HEK293T (cell line): ENCODE measurements at places on chromosomes 1 and 21.

DNA sequence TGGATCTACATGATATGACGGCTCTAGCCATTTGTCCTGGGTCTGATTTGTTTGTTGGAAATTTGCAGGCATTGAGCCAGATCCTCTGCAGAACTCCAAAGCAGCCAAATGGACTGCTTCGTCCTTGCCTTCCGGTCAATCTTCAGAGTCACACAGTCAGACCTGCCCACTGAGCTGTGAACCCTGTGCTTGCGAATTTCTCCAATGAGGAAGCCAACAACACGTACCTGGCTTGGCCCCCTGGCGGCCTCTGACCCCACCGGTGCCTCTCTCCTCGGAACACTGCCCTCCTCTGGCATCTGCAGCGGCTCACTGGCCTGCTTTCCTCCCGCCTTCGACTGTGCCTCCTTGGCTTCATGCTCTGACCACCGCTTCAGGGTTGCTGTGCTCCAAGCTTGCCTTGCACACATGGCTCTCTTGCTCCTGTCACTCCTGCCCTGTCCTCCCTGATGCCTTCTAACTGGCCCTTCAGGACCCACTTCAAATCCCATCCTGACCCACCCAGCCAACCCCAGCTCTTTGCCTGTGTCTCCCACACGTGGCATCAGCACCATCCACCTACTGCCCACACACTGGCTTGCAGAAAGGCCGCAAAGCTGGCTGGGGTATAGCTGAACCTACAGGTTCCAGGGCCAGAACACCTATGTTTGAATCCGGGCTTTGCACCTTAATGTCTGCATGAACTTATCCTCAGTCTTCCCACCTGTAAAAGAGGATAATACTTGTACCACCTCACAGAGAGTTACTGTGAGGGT, 128.2 kb downstream of the KCNN3 start:
- no peak for DNase-seq

DNA sequence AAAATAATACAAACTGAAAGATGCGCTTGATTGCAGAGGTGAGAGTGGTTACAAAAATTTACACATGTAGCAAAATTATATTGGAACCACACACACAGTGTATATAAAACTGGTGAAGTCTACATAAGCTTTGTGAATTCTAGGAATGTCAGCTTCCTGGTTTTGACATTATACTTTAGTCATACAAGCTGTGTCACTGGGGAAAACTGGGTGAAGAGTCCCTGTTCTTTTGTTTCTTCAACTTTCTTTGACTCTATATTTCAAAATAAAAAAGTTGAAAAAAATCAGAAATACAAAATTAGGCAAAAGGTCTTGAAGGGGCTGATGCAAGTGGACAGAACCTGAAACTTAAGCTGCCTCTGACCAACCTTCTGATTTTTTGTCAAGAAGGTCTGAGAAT, 3.0 kb downstream of the C1QC start:
- DNase-seq = no peak

- no peak for DNase-seq
Measured at GRCh38 chr1:216688127-216688657, 35.0 kb downstream of the ESRRG start.

- no peak for DNase-seq
Measured at GRCh38 chr1:156435545-156436140, 64.9 kb downstream of the MEF2D start.

DNA sequence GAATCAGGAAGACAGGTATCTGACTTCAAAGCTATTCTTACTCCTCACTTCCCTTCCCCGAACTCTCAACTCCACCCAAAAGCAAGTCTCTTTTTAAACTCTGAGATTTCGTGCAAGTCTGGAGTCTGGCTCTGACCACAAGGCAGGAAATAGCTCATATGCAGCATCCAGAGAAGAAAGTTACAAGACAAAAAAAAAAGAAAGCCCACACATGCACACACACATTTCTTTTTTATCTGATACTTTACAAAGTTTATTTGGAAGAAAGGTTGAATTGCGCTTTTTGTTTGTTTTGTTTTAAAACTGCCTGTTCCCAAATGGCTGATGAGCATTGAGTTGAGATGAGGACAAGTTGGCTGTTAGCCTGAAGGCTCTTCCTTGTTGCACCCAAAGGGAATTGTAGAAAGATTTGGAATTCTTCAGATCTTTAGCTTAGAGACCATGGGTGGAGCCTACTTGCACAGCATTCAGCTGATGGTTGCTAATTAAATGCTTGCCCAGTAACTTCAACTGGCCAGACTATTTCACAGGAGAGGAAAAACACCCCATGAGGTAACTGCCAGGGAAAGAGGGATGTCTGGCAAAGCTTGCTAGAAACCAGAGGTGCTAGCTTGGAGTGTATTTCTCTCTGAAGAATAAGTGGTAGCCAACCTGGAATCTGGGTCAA, 490.3 kb downstream of the TTLL7 start:
- no peak for DNase-seq

DNA sequence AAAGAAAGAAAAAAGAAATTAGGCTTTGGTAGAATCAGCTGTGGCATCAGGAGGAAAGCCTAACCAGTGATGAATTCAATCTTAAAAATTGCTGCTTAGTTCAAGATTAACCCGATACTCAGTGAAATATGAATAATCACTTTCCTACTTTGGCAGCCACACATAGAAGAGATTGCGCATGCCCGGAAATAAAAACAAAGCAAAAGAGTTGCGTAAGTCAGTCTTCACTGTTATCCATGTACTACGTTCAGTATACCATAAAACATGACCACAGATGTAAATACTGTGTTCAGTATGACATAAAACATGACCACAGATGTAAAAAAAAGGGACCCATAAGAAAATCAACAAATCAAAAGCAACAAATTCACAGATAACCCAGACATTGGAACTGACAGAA, 19.2 kb downstream of the CD1D start:
- no peak for DNase-seq

DNA sequence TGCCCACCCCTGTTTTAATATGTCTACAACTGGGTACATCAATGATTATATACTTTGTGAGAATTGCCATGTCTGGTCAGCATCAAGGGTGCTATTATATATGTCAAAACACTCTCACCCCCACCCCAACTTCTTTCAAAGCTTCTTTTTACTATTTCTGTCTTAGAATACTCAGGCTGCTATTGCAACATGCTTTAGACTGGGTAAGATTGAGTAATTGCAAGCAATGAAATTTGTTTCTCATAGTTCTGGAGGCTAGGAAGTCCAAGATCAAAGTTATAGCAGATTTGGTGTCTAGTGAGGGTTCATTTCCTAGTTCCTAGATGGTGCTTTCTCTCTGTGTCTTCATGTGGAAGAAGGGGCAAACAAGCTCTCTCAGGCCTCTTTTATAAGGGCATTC, 100.5 kb upstream of the KCNK1 start:
- no peak for DNase-seq

GRCh38 chr21:36882776-36883175, 83.7 kb downstream of the HLCS start:
- DNase-seq = no peak

DNA sequence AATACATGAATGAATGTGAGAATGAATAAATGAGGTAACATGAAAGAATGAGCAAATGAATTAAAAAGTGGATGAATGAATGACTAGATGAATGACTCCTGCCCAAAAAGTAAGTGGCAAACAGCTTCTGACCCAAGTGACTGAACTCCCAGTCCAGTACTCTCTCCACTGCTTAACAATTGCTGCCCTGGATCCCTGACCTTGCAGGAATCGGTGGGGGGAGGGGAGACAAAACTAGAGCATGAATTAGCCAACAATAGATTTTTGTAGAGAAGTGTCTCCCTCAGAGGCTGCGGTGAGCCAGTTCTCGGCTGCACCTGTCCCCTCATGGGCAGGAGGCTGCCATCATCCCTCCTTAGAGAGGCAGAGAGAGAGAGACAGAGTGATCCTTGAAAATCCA, 5.9 kb upstream of the GRIK3 start:
- no peak for DNase-seq

DNA sequence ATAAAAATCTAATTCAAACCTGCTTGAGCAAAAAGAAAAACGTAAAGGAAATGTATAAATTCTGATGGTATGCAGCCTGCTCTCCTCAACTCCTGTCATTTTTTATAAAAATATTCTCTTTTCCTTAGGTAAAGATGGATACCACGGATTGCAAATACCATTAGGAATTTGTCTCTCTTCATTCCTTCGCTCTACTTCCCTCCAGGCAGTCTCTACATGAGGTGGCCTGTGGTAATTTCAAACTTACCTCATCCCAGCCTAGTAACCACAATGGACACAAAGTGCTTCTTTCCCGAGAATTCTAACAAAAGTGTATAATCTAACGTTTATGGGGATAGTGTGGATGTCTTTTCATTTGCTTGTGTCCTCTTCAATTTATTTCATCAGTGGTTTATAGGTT, 239.5 kb upstream of the LRRC7 start:
- no peak for DNase-seq

- DNase-seq = no peak
Measured at GRCh38 chr1:54027848-54028247, 9.9 kb upstream of the LDLRAD1 start.

GRCh38 chr1:181383695-181384094, 99.6 kb upstream of the CACNA1E start:
- DNase-seq = no peak

DNA sequence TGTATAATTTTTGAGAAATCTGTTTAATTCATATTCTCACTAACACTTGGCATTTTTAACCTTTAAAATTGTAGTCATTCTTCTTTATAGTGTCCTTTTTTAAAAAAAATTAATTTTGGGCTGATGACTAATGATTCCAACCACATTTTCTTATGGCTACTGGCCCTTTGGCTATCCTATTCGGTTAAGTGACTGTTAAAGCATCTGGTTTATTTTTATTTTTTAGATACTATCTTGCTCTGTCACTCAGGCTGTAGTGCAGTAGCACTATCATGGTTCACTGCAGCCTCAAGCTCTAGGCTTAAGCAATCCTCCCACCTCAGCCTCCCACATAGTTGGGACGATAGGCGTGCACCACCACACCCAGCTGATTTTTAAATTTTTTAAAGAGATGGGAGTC, 723.2 kb upstream of the CXADR start:
- DNase-seq = no peak

DNA sequence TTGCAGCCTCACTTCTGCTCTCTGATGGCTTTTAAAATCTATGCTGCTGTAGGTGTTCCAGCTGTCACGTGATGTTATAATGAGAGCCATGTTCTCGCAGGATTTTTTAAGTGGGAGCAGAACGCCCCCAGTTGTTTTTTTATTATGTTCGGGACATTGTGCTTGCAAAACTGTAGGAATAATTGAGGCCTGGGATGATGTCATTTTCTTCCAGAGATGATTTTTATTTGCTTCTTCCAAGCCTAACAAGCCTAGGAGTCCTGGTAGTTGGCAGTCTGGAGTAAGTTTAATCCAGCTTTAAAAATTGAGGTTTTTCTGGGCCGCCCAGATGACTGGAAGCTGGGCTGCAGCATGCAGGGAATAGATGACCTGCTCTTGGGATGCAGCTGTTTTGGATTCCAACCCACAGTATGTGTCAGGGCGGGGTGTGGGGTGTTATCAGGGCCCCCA, 34.6 kb upstream of the CHIT1 start:
- no peak for DNase-seq

DNA sequence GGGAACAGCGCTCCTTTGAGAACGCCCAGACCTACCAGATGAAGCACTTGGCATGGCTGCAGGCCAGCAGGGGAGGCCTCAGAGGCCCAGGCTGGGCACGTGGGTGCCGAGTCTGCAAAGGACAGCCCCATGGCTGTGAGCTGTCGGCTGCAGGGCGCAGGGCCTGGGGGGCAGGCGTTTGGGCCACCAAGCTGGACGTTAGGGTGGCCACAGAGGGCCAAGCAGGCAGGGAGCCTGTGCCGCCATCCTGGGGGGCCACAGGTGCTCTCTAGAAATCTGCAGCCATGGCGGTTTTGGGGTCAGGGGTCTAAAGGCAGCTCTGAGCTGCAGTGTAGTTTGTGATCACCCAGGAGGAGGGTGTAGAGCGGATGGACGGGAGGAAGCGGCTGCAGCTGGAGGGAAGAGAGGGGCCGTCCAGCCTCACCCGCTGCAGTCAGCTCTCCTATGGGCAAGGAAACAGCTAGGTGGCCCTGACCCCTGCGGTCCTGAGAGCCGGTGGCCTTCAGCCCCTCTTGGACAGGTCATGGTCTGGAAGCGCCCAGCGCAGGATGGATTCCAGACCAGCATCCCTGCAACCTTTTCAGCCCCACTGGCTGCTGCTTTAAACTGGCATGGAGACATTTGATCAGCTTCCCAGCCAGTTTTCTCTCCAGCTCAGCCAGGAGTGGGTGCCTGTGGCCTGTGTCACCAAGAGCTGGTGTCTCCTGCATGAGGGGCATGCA, 11.0 kb downstream of the IBA57 start:
- no peak for DNase-seq

- no peak for DNase-seq
Measured at GRCh38 chr1:115854005-115854404, 13.1 kb upstream of the NHLH2 start.

- no peak for DNase-seq
Measured at GRCh38 chr1:43250351-43250761, 19.4 kb upstream of the TMEM125 start.
